ENCODE measurements at places on chromosomes 16 and 17.
A peak's percentile ranks its signal among the peaks of the same experiment; 100 is the strongest.

DNA sequence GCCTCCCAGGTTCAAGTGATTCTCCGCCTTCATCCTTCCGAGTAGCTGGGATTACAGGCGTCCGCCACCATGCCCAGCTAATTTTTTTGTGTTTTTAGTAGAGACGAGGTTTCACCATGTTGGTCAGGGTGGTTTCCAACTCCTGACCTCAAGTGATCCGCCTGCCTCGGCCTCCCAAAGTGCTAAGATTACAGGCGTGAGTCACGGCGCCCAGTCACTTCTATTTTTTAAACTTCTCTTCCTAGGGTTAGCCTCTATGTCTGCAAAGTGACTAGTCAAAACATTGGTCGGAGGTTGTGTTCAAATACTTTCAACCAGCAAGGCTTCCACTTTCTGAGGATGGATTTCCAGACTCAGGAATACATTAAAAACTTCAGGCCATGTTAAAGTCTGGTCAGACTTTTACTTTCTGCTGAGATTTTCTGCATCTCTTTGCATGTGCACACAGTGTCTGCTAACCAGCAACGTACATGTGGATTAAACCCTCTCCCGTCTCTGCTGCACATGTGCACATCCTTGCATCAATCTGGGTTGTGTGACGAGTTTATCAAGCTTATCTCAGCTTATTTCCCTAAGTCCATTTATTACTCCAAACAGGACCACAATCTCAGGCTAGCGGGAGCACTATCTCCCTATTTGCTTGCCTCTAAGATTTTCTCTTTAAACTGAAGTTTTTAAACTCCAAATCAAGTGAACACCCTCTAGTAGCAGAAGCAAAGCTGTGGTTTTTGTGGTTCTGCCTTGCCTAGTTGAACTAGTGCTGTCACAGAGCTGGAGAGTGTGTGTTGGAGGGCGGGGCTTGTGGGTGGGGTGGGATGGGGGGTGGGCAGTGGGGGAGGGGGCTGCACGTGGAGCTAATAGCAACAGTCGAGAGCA is 525.2 kb upstream of the GOT2 start:
- DNase-seq = peak; percentile 75

GRCh38 chr17:76544546-76545365 is 4.9 kb downstream of the PRCD start:
- DNase-seq = no peak

DNA sequence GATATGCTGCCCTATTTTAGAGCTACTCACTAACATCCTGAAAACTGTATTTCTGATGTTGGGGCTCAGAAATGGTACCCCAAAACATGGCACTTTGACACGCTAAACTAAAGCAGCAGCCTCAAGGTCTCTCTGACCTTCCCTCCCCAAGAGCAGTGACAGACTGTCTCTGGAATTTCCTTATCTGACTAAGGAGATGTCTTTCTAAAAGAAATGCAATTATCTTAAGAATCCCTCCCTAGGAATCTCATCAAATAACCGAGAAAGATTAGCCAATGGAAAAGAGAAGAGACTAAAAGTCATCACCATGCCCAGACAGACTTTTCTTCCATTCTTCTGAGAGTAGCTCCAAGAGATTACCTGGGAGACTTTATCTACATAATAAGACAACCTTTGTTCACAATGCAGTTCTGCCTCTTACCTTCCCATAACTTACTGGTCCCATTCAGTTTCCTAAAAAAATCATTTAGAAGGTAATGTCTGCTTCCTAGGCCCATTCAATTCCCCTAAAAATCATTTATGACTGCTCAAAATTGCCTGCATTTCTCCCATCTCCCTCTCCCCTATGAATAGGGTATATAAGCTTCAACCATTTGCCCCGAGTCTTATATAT is 123.9 kb downstream of the CPPED1 start:
- DNase-seq = no peak

- no peak for DNase-seq
These were observed 155.7 kb downstream of the CCDC182 start for GRCh38 chr17:57589151-57590034.

DNA sequence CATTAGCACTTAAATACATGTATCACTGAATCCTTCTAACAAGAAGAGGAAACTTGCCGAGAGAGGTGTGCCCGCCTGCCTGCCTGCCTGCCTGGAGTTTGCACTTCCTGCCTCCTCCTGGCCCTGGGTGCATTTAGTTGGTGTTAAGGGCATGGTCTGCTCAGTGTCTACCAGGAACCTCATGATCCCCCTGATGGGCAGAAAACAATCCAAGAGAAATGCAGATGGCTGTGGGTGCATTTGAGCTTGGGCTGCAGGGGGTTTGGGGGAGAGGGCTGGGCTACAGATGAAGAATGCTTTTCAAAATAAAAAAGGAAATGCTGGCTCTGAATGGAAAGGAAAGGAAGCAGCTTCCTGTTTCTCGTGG is 10.1 kb downstream of the KSR1 start:
- no peak for DNase-seq

GRCh38 chr16:31435341-31436220 is 7.0 kb downstream of the ZNF843 start:
- DNase-seq = no peak

- no peak for DNase-seq
These were observed 105.8 kb downstream of the TANC2 start for GRCh38 chr17:63071797-63072196.

- DNase-seq = peak; percentile 24
These were observed 157.2 kb upstream of the FOXF1 start for GRCh38 chr16:86353148-86353547.

GRCh38 chr16:10940501-10941079 is 1.7 kb downstream of the DEXI start:
- peak; percentile 31 for DNase-seq

- no peak for DNase-seq
These were observed 9.1 kb downstream of the ATP2A3 start for GRCh38 chr17:3954976-3955672.

GRCh38 chr17:12896180-12896785 is 107.0 kb downstream of the ARHGAP44 start:
- DNase-seq = no peak

GRCh38 chr16:85437166-85438052 is 175.7 kb upstream of the GSE1 start:
- peak; percentile 69 for DNase-seq

GRCh38 chr17:72193391-72194106 is 72.7 kb downstream of the SOX9 start:
- DNase-seq = no peak

DNA sequence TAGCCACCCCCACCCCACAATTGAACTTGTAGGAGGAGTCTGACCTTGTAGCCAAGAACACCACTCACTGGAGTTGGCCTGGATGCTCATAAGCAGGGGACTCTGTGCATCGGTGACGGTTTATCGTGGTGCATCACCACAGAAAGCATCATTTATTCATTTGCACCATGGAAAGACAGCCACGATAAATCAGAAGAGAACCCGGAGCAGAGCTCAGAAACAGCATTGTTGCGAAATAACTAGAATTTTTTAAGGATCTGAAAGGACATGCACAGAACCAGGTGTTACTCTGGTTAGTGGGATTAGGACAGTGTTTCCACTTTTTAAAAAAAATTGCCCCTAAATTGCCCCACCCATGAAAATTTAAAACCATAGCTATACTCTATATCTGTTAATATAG is 44.4 kb upstream of the IRX6 start:
- no peak for DNase-seq

GRCh38 chr16:75527825-75528299 is 8.0 kb downstream of the CHST5 start:
- DNase-seq = no peak

DNA sequence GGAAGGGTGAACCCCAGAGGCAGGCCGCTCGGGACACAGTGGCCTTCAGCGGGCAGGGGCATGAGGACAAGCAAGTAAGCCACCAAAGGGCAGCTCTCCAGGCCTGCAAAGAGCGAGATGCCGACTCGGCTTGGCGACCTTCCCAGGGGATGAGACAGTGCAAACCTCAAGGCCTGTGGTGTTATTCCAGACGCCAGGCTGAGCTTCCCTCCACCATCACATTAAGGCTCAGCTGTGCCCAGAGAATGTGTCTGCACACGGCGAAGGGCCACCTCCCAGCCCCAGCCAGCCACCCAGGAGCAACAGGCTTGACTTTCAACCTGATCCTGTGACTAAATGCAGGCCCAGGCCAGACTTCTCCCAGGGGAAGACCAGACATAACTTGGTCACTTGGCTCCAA is 251.4 kb downstream of the SOX9 start:
- DNase-seq = no peak

- DNase-seq = peak; percentile 70
These were observed 26.5 kb downstream of the YPEL2 start for GRCh38 chr17:59357929-59358328.

GRCh38 chr17:1941272-1942065 is 83.7 kb downstream of the RTN4RL1 start:
- no peak for DNase-seq

DNA sequence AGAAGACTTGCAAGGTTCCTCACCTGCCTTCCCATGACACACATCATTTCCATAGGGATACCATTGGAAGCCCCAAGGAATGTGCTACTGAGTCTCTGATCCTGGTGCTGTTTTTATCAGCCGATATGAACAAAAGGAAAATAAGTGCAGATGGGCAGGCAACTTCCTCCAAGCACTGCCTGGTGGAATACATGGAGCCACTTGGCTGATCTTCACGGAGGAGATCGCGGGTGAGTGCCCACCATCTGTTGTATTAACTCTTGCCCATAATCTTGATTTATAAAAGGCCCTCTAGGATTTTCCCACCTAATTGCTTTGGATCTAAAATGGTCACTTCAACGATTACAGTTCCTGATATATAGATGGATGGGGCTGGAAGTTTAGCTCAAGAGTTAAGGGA is 24.7 kb upstream of the CDRT15 start:
- DNase-seq = no peak

DNA sequence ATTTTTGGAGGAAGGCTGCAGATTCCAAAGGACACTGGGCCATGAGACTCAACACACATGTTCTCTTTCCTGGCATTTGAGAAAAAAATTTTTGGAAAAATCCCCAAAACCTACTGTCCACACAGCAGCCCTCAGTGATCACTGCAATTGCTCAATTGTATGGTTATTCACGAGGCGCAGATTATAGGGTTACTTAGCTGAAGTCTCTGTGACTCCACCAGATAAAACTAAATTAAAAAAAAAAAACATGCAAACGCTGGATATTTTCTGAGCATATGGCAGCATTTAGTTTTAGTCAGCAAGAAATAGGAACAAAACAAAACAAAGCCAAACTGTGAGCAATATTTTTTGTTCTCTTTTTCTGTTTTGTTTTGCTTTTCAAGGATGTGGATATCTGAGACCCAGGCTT is 83.8 kb upstream of the FAM20A start:
- peak; percentile 78 for DNase-seq

- no peak for DNase-seq
These were observed 1.4 kb upstream of the MRPL28 start for GRCh38 chr16:371515-372301.

- DNase-seq = peak; percentile 40
These were observed 82.2 kb upstream of the CDC42EP4 start for GRCh38 chr17:73393962-73394361.

DNA sequence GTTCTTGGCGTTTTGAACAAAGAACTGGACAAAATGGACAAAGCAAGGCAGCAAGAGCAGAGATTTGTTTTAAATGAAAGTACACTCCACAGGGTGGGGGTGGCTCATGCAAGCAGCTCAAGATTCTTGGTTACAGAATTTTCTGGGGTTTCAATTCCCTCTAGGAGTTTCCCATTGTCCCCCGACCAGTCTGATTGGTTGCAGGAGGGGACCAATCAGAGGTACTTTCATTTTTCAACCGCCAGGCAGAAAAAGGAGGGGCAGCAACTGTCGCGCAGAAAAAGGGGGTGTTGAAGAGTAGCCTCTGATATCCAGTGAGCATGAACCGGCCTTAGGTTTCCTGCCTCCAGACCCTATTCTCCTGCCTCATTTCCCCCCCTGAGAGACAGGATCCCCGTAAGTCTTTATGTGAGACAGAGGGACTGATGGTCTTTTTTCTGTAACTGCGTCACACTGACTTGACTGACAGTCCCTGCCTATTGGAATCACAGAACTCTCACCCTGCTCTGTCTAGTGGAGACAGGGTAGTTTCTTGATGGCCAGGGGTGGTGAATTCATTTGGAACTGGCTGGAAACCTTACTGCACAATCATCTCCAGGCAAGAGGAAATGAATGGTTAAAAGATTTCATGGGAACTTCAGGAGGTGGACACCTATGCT is 59.4 kb upstream of the ALOX12 start:
- DNase-seq = peak; percentile 74

- peak; percentile 92 for DNase-seq
These were observed 5.8 kb downstream of the TMEM231 start for GRCh38 chr16:75550211-75550662.

- no peak for DNase-seq
These were observed 36.7 kb upstream of the CIBAR2 start for GRCh38 chr16:85148931-85149330.

GRCh38 chr16:74501484-74502478 is 80.5 kb upstream of the CLEC18B start:
- no peak for DNase-seq

DNA sequence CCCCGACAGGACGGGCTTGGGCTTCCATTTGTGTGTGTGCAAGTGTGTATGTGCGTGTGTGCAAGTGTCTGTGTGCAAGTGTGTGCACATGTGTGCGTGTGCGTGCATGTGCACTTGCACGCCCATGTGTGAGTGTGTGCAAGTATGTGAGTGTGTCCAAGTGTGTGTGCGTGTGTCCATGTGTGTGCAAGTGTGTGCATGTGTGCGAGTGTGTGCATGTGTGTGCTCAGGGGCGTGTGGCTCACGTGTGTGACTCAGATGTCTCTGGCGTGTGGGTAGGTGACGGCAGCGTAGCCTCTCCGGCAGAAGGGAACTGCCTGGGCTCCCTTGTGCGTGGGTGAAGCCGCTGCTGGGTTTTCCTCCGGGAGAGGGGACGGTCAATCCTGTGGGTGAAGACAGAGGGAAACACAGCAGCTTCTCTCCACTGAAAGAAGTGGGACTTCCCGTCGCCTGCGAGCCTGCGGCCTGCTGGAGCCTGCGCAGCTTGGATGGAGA is 23.1 kb upstream of the ITGAX start:
- peak; percentile 58 for DNase-seq

DNA sequence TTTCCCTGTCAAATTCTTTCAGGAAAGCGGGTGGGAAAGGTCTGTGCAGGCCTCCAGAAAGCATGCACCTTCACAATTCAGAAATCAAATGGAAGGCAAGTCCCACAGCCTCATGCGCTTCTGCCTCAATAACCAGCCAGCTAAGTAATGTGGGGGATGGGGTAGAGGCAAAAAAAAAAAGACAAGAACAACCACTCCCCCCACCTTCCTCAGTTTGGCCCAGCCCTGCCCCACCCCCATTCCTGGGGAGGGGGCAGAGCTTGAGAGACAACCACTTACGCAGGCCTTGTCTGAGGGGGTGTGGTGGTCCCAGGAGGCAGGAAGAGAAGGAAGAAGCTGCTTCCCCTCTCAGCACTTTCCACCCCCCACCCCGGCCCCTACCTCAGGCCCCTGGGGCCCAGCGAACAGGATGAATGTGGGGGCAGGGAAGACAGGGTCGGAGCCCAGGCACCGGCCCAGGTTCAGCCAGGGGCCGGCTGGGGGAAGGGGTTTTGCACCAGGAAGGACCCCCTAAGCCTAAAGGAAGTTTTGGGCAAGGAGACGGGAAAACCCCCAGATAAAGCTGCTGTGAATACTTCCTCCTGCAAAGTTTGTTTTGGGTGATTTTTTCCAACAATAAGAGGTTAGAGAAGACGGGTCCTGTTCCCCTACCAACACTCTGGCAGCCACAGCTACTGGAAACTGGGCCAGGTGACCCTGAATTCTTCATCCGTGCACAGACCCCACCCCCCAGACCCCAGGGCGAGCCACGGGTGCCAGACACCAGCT is 1.2 kb downstream of the JUP start:
- DNase-seq = peak; percentile 40

All from suppressor macrophage treated with lipopolysaccharide for 1 hour (primary cell).